ENCODE measurements at places on chromosomes 7 and 10.

- no peak for DNase-seq
Observed at GRCh38 chr10:124130198-124130900, 37.0 kb upstream of the CHST15 start.

DNA sequence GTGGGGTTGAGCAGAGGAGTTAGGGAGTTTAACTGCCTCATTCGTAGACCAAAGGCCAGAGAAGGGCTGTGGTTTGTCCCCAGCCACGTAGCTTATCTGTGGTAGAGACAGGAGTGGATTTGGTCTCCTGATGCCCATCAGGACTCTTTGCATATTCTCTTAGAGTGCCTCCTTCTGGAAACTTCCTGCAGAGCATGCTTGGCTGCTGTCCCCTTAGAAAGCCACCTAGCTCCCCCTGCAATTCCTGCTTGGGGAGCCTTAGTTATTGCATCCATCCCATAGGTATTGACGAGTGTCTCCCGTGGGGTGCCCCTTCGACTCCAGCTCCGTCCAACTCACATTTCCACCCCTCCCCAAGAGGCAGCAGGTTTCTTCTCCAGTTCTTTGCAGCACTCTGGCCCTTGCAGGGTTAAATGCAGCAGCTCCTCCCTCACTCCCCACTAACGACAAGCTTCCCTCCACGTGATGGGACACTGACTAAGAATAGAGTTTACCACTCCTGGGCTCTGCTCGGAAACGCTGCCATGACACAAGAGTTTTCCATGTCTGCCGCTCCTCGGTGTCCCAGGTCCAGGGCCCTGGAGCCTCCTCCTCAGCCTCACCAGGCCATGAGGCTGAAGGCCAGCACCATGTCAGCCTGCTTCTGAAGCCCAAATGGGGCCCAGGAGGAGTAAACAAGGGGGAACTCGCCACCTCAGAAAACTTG is 147.8 kb upstream of the UNC5B start:
- peak; percentile 56 for DNase-seq

DNA sequence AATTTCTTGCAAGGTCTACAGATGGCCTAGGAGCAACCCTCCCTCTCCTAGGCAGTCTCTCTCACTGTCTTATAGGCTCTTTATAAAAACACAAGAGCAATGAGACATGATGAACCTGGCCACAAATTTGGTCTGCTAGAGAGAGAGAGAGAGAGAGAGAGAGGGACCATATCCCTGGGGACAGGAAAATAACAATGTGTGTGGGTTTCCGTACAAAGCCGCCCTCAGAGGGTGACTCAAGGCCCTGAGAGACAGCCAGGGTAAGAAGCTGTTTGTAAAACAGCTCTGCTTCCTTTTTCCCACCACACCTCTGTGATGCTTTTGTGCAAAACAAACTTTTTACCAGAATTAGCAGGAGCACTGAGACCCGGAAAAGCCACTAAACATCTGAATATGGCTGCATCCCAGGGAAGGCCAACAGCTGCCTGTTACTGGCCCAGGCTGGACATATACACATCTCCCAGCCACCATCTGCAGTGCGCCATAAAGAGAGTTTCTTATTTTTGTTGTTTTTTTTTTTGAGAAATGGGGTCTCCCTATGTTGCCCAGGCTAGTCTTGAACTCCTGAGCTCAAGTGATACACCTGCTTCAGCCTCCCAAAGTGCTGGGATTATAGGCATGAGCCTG is 18.4 kb downstream of the GIMAP5 start:
- no peak for DNase-seq

DNA sequence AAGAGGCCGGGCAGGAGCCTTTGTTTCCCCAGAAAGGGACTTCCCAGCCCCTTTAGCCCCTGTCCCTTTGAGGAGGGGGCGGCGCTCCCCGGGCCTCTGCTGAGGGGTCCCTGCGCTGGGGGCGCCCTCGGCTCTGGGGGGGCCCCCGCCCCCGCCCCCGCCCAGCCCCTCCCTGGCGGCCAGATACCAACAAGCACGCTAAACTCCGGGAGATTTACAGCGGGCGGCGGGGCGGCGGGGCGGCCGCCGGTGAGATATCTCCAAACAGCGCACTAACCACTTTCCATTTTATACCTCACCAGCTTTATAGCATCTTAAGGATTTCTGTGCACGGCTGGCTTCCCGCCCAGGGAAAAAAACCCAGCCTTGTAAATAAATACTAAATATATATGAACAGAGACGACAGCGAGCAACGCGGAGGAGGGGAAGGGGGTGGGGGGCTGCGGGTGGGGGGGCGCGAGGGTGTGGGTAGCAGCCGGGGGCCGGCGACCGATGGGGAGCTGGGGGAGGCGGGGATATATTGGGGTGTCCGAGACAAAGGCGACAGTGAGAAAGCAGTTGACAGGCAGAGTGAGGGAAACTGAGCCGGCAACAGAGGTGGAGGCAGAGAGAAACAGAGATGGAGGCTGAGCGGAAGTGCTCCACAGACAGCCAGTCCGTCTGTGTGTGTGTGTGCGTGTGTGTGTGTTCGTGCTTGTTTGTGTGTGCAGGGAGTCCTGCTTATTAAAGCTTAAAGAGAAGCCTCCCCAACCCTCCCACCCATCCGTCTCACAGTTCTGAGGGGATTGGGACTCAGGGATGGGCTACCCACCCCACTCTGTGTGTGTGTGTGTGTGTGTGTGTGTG is 85.8 kb downstream of the HIF1AN start:
- DNase-seq, result no peak

GRCh38 chr10:84176836-84177474 is 3.4 kb downstream of the GPR15LG start:
- DNase-seq, result no peak

DNA sequence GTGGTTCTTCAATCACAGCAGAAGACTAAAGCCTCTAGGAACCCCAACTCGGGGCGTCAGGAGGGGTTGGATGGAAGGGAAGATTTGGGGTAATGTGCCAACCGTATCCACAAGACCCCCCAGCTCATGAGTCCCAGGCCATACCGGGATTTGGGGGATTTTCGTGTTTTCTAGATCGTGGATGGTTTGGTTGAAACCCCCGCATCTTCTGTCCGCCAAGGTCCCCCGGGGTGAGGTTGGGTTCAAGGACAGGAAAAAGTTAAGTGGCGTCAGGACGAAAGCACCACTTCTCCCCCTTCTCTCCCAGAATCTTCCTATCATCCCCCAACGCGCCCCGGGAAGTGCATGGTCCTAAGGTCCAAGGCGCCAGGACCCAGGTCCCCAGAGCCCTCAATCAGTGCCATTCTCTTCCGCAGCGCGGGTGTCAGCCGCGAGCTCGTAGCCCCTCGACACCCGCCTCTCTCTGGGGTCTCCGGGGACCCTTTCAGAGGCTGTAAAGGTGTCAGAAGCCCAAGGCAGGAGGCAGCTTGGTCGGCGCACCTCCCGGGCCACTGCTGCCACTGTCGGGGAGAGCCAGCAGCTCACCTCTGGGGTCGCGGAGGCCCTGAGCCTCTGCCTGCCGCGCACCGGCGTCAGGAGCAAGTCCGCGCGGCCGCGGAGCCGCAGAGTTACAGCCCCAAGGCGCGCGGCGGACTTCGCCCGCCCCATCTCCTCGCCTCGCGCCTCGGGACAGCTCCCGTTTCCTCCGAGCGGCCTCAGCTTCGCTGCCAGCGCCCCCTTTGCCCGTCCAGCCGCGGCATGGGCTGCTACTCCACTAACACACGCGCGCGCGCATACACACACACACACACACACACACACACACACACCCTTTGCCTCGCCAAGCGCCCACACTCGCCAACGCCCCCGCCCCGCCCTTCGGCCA is 1.5 kb downstream of the MKX start:
- peak; percentile 63 for DNase-seq

DNA sequence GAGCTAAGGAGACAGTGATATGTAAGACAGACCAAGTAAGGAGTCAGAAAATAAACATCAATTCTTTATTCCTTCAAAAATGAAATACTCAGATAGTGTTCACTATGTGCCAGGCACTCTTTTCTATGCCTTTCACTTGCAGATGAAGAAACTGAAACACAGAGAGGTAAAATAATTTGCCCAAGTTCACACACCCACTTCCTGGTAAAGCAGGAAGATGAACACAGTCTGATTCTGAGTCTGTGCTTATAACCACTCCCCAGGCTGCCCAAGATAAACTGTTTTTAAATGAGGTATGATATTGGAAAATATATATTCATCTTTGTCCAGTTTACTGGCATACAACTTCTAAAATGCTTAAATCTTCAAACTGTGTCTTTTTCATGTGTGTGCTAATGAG is 294.4 kb upstream of the NPVF start:
- no peak for DNase-seq

- DNase-seq, result no peak
Observed at GRCh38 chr10:93921338-93921737, 27.6 kb downstream of the SLC35G1 start.

- peak; percentile 17 for DNase-seq
Observed at GRCh38 chr10:5527332-5528200, 2.8 kb downstream of the CALML3 start.

DNA sequence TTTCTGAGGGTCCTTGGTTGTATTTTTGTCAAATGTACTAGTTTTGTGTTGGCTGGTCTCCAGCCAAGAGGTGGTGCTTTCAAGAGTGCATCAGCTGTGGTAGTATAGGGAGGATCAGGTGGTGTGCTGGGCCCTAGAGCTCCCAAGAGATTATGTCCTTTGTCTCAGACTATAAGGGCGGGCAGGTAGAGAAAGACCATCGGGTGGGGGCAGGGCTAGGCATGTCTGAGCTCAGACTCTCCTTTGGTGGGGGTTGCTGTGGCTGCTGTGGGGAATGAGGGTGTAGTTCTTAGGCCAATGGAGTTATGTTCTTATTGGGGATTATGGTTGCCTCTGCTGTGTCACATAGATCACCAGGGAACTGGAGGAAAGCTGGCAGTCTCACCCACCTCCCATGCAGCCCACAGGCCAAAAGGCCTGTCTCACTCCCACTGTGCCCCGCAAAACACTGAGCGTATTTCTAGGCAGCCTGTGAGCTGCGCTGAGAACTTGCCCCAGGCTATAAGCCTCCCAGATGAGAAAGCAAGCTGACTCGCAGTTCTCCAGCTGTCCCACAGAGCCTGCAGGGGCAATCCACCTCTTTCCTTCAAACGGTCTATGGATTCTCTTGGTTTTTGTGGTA is 1066.7 kb downstream of the GRM8 start:
- DNase-seq, result no peak

DNA sequence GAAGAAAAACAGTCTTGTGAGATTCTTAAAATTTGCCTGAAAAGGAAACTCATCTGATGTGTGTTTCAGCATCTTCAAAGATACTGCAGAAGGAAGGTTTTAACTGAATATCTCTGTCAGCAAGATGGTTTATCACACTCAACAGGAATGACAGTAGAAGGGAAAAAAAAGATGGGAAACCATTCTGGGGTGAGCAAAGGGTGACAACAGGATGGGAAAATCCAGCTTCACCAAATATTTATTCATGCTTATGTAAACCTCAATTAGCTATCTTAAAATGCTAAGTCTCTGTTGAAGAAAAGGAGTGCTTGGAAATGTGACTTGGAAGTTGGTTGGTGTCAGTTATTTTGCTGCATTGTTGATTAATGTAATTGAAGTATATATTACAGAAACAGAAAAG is 82.2 kb downstream of the FZD1 start:
- DNase-seq, result no peak

DNA sequence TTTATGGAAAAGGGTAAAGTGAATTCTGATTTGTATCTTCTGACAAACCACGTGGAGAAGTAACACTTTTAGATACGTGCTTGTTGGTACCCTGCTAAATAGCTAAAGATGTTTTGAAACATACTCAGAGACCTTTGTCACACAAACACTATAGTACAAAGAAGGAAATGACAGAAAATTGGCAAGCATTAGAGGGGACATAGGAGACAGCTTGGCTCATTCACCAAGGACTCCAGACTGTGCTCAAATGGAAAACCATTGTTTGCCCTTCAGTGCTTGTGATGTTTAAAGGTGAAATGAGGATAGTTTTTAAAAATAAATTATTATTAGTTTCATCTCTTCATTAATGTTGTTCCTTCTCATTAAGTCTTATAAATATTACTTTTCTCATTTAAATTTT is 34.0 kb upstream of the CD36 start:
- DNase-seq, result no peak

DNA sequence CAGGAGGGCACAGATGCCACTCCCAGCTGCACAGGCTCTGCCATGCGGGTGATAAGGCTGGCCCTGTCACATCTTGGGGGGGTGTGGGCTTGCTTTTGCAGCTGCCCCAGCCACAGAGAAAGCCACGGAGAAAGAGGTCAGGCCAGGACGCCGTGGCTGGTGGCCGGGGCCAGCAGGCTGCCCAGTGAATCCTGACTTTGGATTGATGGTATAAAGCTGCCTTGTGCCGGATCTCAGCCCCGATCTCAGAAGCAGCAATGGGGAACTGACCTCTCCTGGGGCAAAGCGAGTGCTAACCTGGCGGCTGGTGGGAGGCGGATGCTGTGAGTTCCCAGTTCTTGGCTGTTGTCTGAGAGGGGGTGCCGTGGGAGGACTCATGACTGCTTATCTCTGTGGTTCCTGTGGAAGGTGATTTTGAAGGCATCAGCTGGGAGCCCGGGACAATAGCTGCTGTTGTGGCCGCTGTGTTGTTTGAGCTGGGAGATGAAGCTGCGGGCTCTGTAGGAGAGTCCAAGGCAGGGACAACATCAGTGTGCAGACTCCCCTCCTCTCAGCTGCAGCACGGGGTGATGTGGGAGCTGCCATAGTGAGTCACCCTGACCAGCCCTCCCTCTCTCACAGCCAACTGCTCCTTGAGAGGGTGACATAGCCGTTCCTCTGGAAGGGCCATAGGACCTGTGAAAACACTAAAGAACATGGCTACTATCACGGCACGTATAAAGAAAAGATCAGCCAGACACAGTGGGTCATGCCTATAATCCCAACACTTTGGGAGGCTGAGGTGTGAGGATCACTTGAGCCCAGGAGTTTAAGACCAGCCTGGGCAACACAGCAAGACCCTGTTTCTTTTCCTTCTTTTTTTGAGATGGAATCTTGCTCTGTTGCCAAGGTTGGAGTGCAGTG is 17.0 kb downstream of the IL15RA start:
- DNase-seq, result peak; percentile 10

DNA sequence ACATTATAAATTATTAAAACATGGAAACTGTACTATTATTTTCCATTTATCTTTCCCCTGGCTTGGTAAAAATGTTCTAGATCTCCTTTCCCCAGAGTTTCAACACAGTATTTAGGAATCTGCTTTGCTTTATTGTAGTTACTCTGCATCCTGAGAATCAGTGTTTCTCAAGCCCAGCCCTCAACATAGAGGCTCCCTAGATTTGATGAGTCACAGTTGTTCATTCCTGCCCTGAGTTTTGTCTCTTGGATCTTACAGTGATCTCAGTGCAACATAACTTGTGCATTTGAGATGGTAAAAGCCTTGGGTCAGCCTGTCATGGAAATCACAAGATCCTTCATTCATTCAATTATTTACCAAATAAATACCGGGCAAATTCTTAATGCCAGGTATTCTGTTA is 63.0 kb downstream of the VAX1 start:
- no peak for DNase-seq

DNA sequence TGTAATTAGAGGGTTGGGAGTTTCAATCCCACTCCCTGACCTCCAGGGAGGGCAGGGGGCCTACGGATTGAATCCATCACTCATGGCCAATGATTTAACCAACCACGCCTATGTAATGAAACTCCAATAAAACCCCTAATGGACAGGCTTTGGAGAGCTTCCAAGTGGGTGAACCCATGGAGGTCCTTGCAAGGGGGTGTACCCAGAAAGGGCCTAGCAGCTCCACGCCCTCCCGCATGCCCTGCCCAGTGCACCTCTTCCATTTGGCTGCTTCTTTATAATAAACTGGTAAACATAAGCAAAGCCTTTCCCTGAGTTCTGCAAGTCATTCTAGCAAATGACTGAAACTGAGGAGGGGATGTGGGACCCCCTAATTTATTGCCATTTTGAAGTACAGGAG is 280.1 kb downstream of the FRMD4A start:
- no peak for DNase-seq

Data from femur (tissue), 1 donor.